CD4-positive, CD25-positive, alpha-beta regulatory T cell (primary cell): ENCODE measurements at places on chromosomes 7 and 10.

DNA sequence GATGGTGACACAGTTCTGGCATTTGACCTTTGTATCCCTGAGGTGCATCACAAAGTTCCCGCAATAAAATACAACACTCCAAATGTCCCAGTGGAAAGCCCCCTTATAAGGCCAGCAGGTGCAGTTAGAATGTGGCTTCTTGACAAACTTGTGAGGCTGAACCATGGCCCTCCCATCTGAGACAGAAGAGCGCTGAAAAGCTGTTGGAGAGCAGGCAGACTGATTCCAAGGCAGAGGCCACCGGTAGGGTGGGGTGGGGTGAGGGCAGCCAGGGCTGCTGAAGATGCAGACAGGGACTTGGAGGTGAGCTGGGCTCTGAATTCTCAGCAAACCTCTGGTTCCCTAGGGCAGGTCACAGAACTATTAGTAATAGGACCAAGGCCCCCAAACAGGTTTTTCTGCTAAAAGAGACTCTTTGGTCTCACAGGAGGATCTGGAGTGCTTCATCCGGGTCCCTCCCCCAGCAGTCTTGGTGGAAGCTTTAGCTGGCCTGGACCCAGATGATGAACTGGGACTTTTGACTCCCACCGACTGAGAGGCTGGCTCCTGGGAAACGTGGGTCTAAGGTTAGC is 15.6 kb upstream of the CHST3 start:
- DNase-seq = no peak

- no peak for DNase-seq
Observed at GRCh38 chr10:52659085-52659484, 113.5 kb downstream of the MBL2 start.

GRCh38 chr10:70461397-70462348 is 16.9 kb upstream of the PALD1 start:
- peak; percentile 52 for DNase-seq

DNA sequence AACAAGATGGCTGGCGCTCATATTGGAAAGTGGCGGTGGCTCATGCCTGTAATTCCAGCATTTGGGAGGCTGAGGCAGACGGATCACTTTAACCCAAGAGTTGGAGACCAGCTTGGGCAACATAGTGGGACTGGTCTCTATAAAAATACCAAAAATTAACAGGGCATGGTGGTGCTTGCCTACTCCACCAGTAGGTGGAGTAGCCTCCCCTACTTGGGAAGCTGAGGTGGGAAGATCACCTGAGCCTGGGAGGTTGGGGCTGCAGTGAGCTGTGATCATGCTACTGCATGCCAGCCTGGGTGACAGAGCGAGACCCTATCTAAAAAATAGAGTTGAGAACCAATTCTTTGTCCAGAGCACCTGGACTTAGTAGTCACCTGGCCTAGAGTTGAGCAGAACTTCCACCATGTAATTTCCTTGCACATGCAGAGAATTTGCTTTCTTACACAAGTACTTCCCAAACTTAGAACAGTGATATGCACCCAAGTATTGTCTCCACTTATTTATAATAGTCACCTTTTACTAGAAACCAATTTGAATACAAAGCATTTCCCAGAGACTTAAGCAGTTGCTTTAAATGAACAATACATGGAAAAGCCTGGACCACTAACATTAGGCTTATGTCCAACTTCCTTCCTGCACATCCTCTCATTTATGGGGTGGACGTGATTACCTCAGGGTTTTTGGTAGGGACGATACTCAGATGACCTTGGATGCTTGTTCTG is 15.9 kb downstream of the LAMB4 start:
- no peak for DNase-seq

DNA sequence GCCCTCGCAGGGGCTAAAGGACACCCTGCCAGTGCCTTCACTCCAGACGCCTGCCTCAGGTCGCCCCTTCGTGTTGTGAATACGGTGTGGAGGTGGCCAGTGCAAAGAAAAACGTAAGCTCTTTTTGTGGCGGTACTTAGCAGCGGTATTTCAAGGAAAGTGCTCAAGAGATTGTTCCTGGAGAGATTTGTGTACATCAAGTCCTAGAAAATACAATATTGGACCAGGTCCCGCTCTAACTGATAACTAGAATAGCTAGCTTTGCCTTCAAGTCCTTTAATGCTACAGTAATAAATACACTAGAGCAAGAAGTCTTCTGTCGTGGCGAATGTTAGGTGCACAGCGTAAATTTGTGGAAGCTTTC is 689 bp downstream of the PLCE1 start:
- no peak for DNase-seq

GRCh38 chr10:114343623-114344505 is 60.4 kb downstream of the AFAP1L2 start:
- no peak for DNase-seq

DNA sequence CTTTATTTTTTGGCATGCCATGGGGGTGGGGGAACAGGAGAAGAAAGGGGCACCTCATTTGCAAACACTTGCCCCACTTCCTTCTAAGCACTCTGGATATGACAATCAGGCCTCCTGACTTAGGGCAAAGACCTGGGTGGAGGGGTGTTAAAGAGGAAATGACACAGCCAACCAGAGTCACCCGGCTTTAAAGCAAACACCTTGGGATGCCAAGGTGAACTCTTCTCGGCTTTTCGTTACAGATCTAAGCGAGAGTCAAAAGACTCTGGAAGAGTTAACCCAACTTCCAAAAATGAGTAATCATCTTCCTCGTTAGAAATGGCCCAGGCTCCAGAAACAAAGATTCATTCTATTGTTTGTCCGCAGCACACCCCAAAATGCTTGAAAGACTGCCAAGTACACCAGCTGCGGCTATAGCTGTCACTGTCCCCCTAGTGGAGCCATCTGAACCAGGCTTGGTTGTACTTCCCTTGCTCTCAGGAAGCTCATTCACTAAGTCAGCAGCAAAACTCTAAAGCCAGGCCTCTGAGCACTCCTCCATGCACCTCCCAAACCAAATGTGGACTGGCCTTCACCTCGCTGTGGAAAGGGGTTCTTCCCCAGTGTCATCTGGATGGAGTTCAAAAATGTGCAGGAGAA is 24.8 kb downstream of the FAM53B start:
- DNase-seq = peak; percentile 93

- no peak for DNase-seq
Observed at GRCh38 chr7:43431020-43431595, 151.8 kb upstream of the STK17A start.

GRCh38 chr10:114402871-114403540 is 1.3 kb downstream of the AFAP1L2 start:
- no peak for DNase-seq

DNA sequence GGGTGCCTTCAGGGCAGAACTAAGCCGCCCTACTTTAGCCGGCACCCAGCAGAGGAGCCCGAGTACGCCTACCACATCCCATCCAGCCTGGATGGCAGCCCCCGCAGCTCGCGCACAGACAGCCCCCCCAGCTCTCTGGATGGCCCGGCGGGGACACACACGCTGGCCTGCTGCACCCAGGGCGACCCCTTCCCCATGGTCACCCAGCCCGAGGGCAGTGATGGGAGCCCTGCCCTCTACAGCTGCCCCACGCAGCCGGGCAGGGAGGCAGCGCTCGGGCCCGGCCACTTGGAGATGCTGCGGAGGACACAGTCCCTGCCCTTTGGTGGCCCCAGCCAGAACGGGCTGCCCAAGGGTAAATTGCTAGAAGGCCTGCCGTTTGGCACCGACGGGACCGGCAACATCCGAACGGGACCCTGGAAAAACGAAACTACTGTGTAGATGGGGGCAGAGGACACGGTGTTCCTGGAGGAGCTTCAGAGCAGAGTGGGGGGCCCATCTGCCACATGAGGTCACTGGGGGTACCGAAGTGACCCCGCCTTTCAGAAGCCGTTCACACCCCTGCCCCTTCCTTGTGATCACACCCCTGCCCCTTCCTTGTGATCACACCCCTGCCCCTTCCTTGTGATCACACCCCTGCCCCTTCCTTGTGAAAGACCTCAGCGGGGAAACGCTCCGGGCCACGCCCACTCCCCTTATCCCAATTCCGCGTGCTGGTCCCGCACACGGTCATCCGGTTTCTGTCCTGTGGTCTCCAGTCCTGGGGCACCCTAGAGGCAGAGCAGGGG is 30.8 kb upstream of the KNDC1 start:
- no peak for DNase-seq

DNA sequence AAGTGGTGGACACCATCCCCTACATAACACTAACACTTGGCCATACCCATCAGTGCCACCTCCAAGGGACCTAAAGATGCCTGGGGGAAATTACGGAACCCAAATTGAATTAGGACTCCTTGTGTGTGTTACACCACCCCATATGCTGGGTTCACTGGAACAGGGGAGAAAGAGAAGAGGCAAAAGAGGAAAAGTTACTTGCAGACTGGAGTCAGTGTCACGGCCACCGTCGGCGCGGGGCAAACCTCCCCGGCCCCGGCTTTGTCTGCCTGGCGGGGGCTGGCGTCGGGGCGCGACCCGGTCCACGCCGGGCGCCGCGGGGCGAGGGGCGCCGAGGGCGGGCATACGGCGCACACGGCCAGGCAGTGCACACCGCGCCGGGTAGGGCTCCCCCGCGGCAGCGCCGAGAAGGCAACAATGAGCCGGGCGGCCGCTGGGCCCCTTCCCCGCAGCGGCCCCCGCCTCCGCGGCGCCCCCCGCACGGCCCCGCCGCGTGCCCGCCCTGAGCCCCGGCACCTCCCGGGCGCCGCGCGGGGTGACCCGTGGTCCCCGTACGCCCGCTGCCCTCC is 171.1 kb downstream of the FAM107B start:
- no peak for DNase-seq

GRCh38 chr7:70069977-70070376 is 471.7 kb downstream of the AUTS2 start:
- DNase-seq = no peak

GRCh38 chr10:116265686-116266085 is 7.3 kb downstream of the GFRA1 start:
- DNase-seq = no peak

DNA sequence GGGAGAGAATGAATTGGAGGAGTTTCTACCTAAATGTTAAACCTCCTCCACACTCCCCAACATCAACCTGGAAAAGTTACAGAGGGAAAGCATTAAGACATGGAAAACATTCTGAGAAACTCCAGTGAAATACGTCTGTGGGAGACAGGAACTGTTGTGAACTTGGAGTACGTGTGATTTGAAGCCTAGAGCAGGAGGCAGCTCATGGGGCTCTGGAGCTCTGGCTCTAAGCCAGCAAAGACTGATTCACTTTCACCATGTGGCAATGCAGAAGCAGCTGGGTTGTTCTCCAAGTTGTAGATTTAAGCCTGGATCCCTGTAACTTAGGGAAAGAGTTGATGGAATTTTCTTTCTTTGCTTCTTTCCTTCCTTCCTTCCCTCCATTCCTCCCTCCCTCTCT is 503.2 kb downstream of the NRG3 start:
- DNase-seq = no peak

GRCh38 chr7:98366562-98366938 is 34.3 kb downstream of the BAIAP2L1 start:
- no peak for DNase-seq

GRCh38 chr10:45179691-45180090 is 135.7 kb downstream of the OR13A1 start:
- no peak for DNase-seq

GRCh38 chr7:151176401-151176800 is 8.9 kb upstream of the GBX1 start:
- no peak for DNase-seq

DNA sequence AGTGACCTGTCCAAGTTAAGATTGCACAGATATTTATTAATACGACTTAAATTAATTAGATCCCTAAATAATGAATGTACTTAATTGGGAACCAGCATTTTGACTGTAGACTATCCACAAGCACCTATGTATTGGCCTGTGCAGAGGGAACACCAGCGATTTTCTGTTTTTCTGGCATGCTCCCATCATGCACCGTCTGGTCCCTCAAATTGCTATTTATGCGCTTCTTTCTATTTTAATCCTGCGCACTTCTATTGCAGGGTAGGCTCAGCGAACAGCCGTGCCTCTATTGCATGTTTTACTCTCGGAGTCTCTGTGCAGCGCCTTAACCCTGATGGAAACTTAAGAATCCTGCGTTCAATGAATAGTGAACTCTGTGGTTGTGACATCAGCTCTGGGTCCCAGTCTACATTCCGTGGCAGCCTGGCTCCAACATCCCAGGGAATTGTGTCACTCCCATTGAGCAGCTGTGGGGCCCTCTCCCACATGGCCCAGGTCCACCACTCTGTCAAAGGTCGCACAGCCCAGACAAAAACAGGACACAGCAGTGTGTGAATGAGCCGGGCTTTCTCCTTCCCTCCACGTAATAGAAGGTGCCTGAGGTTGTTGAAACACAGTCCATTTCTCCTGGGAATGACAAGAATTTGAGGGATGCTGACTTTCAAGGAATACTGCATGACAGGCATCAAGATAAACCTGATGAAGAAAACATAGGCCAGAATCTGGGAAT is 239.7 kb upstream of the KLF6 start:
- no peak for DNase-seq

GRCh38 chr7:27133409-27134231 is 3.1 kb upstream of the HOXA4 start:
- DNase-seq = no peak

GRCh38 chr10:89442289-89442688 is 27.9 kb downstream of the IFIT5 start:
- no peak for DNase-seq

GRCh38 chr7:103680161-103681144 is 234.4 kb upstream of the SLC26A5 start:
- DNase-seq = no peak

- DNase-seq = no peak
Observed at GRCh38 chr10:239109-239508, 103.9 kb downstream of the ZMYND11 start.

DNA sequence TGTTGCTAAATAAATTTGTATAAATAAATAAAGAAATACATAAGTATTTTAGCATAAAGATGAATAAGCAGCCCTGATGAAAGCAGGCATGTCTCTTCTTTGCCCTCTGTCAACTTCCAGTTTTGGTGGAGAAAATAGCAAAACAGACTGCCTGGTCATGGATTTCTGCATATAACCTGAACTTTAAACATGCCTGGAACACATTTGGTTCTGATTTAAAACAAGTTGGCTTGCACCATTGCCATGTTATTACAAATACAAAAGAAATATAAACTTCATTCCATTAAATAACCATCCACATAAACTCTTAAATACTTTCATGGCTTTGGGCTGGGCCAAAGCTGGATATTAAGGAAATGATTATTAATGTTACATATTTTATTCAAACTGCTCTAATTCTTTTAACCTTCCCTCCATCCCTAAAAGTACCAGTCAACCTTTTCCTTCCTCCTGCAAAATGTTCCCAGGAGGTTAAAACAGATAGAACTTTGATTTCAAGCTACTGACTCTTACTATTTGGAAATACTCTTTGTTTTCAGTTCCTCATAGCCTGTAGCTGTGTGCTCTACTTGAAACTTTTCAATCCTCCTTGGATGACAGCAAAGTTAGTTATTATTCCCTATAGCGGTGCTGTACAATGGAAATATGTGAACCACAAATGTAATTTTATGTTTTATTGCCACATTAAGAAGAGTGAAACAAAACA is 96.3 kb downstream of the BICC1 start:
- DNase-seq = no peak
